ENCODE measurements at places on chromosomes 7 and 10.

- no peak for DNase-seq
These were observed 43.4 kb upstream of the DNAJB6 start for GRCh38 chr7:157293413-157293788.

GRCh38 chr10:32445036-32445435 is 904 bp upstream of the CCDC7 start:
- DNase-seq = no peak

- no peak for DNase-seq
These were observed 106.5 kb upstream of the ANK3 start for GRCh38 chr10:60496181-60496580.

- DNase-seq = no peak
These were observed 2.8 kb upstream of the DENND11 start for GRCh38 chr7:141704741-141705140.

DNA sequence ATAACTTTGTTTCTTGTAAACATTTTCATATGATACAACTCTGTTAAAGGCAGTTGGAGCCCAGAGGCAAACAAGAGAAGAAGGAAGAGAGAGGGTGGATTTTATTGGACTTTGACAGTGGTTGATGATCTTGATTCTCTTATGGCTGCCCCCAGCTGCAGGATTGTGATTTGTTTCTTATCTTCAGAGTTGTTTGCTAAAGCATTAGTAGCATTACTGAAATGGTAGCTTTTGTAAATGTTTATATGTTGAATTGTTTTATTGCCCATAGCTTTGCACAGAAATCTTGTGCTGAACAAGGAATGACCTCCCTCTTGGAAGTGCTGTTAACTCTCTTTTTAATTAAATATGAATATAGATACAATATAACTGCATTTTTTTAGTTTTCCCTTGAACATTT is 309.4 kb downstream of the AUTS2 start:
- no peak for DNase-seq

Data from effector memory CD4-positive, alpha-beta T cell (primary cell).